A549 treated with Hydrocortisone at 1 μM for 4 hours (cell line): ENCODE measurements at places on chromosomes 16 and 17. TPM values are rescaled to one million over a fixed set of nuclear protein-coding genes. Genes with fewer than 3 reads are reported as not detected.

Gene NPIPA8
- total RNA-seq = 0.53 to 1.0 TPM (median 0.84 TPM) in 5 replicates

Gene MYH8
- total RNA-seq = not detected in 5 replicates

Gene KRT33A
- not detected in 5 replicates for total RNA-seq

Gene SGCA
- 1.1 to 2.9 TPM (median 1.7 TPM) in 5 replicates for total RNA-seq

Gene FBXL16
- 11.9 to 16.3 TPM (median 12.7 TPM) in 5 replicates for total RNA-seq

Gene STAC2
- 3.5 to 4.8 TPM (median 4.0 TPM) in 5 replicates for total RNA-seq

Gene DNAAF8
- total RNA-seq = 0.95 to 2.2 TPM (median 1.2 TPM) in 5 replicates
